ENCODE measurements at places on chromosomes 5 and 9. TPM values are rescaled to one million over a fixed set of nuclear protein-coding genes. Genes with fewer than 3 reads are reported as not detected.

The PCDHA11 gene
- not detected for total RNA-seq

The KCTD16 gene
- total RNA-seq, result 0.29 TPM

The FOXD4L5 gene
- total RNA-seq, result 0.11 TPM

The HTR4 gene
- not detected for total RNA-seq

The TAS2R1 gene
- not detected for total RNA-seq

The C9 gene
- not detected for total RNA-seq

The C9orf50 gene
- total RNA-seq, result not detected

The FAM120AOS gene
- 36.4 TPM for total RNA-seq

The SLC46A2 gene
- total RNA-seq, result not detected

The HTR1A gene
- not detected for total RNA-seq

The PCDHGB1 gene
- not detected for total RNA-seq

The FAM78A gene
- total RNA-seq, result 36.2 TPM

The PRUNE2 gene
- 0.38 TPM for total RNA-seq

The GLRA1 gene
- not detected for total RNA-seq

The EHMT1 gene
- 67.1 TPM for total RNA-seq

The CEL gene
- total RNA-seq, result 2.9 TPM

The AGPAT2 gene
- total RNA-seq, result 11.3 TPM

The COL5A1 gene
- total RNA-seq, result 0.29 TPM

The C9orf152 gene
- total RNA-seq, result not detected

The SLC34A1 gene
- total RNA-seq, result 0.29 TPM

The PCDHGC4 gene
- total RNA-seq, result not detected

The SLC6A3 gene
- total RNA-seq, result not detected

The FBP1 gene
- 1.4 TPM for total RNA-seq

The GABRA6 gene
- not detected for total RNA-seq
